Activated T-cell treated with anti-CD3 and anti-CD28 coated beads, Interleukin-2, amount 50 U/mL, for 4 hours (primary cell): ENCODE measurements at places on chromosomes 5 and 9. TPM values are rescaled to one million over a fixed set of nuclear protein-coding genes. Genes with fewer than 3 reads are reported as not detected.
A peak's percentile ranks its signal among the peaks of the same experiment; 100 is the strongest.

GRCh38 chr9:125655691-125656410 is 51.2 kb downstream of the MAPKAP1 start:
- no peak for DNase-seq

IFNA8 gene
- not detected for total RNA-seq

DNA sequence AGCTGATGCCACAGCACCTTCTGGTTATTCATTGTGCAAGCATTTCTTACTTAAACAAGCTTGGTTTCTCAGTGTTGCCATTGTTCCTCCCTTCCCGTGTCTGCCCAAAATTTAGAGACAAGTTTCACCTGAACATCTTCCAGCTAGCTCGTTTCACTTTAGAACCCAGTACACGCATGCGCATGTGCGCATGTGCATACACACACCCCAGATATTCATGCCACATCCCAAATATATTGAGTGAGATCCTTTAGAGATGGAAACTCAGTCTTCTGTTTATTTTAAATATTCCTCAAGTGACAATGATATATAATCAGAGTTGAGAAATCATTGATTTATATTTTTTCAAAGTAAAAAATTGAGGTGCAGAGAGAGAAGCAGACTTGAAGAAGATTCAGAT is 147.6 kb downstream of the PLK2 start:
- DNase-seq, result no peak

GRCh38 chr5:63127054-63127453 is 548.4 kb downstream of the LRRC70 start:
- no peak for DNase-seq

DNA sequence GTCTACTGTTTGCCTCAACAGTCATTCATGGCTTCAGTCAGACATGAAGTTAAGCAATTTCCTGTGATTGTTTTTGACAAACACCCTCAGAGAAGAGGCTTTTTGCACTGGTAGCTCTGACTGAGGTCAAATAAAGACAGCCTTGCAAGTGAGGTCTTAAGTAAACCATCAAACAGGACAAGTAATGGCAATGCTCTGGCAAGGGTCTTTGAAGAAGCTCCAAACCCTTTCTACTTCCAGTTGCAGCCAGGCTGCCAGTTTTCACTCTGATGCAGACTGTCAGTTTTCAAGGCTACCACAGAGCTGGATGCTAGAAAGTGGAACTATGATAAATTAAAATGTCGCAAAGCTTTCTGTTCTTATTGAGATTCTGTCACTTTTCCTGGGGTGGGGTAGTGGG is 421.5 kb upstream of the PTGER4 start:
- DNase-seq, result no peak

DNA sequence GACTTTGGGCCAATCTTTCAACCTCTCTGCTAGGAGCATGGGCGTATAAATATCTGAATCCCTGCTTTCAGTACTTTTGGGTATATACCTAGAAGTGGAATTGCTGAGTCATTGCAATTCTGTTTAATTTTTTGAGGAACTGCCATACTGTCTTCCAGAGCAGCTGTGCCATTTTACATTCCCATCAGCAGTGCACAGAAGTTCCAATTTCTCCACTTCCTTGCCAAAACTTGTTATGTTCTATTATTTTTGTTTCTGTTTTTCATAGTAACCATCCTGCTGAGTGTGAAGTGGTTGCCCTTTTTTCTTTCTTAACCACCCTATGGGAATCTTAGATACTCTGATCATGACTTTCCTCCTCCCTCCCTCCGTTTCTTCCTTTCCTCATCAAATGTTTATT is 11.1 kb upstream of the CCIN start:
- DNase-seq, result no peak

DNA sequence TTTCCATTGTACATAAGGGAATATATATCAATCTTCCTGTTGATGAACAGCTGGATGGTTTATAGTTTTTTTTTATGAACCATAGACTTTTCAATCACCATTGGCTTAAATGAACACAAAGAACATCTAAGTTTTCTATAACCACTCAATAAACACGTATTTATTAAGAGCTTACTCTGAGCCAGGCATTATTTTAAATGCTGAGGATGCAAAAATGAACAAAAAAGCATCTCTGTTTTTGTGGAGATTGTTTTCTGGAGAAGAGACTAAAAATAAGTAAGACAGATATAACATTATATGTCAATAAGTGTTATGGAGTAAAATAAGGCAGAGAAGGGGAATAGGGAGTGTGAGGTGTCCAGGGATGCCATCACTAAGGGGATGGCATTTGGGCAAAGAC is 52.1 kb upstream of the SLC24A2 start:
- no peak for DNase-seq

DNA sequence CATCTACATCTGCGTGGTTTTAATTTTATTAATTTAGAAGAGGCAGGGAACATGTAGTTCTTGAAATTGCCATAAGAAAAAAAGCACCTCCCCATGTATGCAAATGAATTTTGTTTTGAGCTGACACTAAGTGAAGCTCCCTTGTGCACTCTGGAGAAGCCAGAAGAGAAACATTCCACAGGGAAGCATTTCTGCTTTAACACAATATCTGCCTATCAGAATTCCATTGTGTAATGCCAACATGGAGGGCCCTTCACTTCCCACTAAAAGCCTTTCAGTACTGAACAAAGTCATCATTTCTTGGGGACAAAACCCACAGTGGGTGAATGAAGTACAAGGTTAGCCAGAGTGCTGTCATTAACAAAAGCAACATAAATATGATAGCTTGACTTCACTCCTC is 59.7 kb downstream of the PRELID2 start:
- DNase-seq, result no peak

EGR1 gene
- total RNA-seq, result 26.4 TPM

DNA sequence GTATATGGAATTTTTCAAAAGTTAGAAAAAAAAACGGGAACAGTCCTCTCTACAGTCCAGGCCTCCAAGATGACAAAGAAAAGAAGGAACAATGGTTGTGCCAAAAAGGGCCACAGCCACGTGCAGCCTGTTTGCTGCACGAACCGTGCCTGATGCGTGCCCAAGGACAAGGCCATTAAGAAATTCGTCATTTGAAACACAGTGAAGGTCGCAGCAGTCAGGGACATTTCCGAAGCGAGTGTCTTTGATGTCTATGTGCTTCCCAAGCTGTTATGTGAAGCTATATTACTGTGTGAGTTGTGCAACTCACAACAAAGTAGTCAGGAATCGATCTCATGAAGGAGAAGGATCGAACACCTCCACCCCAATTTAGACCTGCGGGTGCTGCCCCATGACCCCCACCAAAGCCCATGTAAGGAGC is 37.4 kb downstream of the HMGCR start:
- no peak for DNase-seq

DNA sequence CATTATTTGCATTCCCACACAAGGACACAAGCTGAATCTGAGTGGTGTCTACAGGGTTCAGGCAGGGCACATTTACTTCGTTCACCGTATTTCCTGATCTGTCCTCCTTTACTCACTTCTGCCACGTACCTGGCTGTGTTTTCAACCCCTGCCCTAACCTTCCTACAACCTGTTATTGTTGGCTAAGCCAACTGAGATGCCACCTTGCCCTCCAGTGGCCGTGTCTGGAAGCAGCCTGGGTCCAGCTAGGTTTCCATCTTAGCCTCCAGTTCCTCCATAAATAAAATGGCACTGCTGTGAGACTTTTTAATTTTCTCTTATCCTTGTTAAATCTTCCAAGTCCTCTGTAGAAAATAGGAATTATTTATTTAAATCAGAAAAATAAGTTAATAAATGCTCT is 64.8 kb downstream of the ATP10B start:
- no peak for DNase-seq

GRCh38 chr5:7823594-7823993 is 27.3 kb downstream of the CFAP90 start:
- no peak for DNase-seq

BHMT2 gene
- total RNA-seq, result not detected

DNA sequence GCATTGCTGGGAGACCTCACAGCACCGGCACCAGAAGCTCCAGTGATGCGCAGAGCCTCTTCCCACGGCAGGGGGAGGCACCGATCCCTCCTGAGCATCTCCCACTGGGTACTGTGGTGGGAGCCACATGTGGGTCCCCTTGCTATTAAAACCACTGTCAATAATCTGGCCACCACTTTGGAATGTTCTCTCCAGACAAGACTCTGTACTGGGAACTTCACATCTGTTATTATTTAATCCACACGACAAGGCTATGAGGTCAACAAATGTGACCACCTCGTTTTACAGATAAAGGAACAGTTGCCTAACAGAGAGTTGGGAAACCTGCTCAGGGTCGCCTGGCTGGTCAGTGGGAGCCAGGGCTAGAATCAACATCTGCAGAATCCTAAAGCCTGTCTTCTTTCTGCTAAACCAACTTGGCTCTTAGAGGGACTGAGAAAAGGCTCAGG is 72.7 kb downstream of the EPB41L4B start:
- DNase-seq, result no peak

TLX3 gene
- total RNA-seq, result not detected

PCDHB10 gene
- not detected for total RNA-seq

- DNase-seq, result no peak
Measured at GRCh38 chr5:58890265-58890664, 307.4 kb downstream of the RAB3C start.

DNA sequence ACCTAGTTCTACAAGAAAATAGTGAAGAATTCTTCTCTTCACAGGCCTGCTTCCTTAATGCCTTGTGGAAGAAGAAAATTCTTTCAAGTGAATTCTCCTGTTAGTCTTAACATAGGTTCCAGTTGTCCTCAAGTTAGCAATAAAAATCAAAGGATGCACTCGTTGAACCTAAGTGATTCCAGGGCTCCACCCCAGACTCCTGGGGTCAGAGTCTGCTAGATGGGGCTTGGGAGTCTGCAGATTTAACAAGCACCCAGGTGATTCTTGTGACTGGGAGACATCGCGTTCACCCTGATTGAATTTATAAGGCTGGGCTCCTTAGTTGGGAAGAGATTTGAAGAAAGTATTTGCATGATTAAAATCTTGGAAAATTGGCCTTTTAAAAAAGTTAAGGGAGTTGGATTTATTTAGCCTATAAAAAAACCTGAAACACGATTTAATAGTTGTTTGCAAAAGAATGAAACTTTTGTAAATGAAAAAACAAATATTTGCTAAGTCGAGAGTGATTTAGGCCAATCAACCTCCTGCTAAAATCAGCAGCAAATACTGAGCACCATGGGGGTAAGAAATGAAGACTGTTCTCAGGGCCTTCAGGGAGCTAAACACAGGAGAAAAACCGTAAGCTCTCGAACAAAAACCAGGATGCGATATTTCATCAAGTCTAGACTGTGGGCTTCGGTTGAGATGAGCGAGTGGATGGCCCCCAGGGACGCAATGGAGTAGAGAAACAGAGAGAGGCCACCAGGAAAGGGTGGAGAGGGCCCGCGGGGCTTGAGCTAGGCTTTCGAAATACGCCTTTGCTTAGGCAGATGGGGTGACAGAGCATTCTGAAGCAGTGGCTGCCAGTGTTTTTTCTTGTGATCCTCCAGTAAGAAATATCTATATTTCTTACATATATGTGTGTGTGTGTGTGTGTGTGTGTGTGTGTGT is 86.9 kb upstream of the TTC23L start:
- no peak for DNase-seq

IFNB1 gene
- total RNA-seq, result not detected

STING1 gene
- total RNA-seq, result 261 TPM

SLC25A48 gene
- not detected for total RNA-seq

GRCh38 chr9:3528451-3528850 is 2.6 kb upstream of the RFX3 start:
- peak; percentile 40 for DNase-seq

- no peak for DNase-seq
Measured at GRCh38 chr5:125012727-125013451, 266.4 kb upstream of the ZNF608 start.

GRCh38 chr9:127225801-127226625 is 38.6 kb upstream of the GARNL3 start:
- no peak for DNase-seq

DNA sequence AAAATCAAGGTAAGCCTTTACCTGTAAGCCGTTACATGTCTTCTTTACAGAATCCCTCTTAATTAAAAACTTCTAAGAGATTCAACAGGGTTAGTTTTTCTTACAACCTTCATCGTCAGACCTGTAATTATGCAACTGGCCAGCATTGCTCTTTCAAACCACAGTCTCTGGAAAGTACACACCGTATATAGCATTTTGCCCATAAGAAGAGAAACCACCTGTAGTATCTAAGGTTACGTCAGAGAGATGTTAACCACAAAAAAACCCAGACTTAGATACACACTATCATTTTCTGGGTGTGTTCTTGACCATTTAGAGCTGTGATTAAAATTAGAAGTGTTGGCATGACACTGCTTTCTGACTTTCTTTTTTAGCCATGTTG is 140.0 kb downstream of the MUSK start:
- DNase-seq, result no peak

DNA sequence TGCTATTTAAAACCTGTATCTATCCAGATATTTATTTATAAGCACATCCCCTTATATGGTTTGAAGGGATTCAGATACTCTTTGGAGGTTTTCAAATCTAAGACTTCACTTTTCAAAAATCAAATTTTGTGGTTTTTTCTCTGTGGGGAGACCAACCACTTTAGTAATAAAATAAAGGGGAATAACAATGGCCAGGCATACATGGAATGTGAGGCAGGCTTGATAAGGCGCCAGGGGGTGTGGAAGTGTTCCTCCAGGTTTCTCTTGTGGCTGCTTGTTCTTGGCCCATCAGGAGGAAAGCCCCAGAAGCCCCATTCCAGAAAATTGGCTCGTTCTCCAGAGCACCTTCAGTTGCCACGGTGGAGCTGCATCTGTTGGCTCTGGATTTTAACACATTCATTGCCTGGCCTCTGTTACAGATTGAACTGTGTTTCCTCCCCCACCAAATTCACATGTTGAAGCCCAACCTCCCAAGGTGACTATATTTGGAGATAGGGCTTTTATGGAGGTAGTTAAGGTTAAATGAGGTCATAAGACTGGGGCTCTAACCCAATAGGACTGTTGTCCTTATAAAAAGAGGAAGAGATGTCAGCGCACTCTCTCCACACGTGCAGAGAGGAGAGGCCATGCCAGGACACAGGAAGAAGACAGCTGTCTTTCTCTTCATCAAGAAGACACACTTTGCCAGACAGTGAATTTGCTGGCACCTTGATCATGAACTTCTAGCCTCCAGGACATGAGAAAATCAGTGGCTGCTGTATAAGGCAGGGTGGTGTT is 195.9 kb downstream of the TMEM38B start:
- DNase-seq, result no peak

SLC34A3 gene
- total RNA-seq, result not detected

- DNase-seq, result no peak
Measured at GRCh38 chr5:62475072-62475471, 62.5 kb downstream of the IPO11 start.
